Stimulated activated CD8-positive, alpha-beta memory T cell treated with anti-CD3 and anti-CD28 coated beads, Interleukin-2, amount 100 ng/mL, for 1 hour (primary cell): ENCODE measurements at places on chromosomes 12 and 14.

DNA sequence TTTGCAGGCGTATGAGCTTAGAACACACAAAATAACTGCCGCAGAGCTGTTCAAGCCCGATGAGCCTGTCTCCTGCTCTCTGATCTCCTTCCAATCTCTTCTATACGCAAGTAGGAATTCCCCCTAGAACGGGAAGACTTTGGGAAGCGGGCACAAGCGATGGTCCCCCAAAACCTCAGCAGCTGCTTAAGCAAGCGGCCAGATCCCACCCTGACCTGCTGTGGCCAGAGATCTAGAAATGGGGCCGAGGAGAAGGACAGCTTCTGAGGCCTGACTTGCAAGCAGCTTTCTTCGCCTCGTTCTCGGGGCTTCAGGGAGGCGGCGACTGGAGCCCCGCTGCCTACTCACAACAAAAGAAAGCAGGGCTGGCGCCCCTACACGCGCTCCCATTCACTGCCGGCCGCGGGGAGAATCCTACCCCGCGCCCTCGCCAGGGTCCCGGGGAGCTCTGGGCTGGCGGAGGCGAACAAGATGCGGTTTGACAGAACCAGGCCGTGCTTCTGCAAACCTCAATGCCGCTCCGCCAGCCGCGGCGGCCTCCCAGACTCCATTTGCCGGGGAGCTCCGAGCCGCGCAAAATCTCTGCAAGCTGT, 922 bp downstream of the TBX5 start:
- DNase-seq: no peak

DNA sequence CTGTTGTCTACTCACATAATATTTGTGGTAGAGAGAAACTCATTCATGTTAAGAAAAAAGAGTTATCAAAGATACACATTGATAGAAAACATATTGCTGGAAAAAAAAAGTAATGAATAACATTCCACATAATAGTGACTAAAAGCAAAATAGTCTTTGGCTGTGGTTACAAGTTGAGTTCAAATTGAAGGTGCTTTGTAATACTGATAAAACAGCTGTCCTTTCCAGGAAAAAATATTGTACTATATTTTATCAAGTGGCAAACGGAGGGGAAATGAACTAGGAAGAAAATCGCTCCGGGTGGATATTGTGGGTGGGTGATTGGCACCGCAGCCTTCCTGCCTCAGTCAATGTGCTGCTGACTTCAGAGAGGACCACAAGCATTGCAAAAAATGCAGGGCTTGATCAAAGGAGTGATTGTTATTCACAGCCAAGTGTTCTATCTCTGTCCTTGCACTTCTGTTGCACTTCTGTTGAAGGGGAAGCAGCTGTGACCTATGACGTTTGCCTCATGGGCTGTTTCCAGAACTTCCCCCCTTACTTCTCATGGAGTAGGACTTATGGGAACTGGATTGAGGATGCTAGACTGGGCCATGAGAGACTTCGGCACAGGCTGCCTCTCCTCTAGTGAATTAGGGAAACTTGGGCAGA, 114.4 kb downstream of the VRK1 start:
- no peak for DNase-seq

- no peak for DNase-seq
These were observed 41.5 kb downstream of the SNAPC1 start for GRCh38 chr14:61803755-61804154.

DNA sequence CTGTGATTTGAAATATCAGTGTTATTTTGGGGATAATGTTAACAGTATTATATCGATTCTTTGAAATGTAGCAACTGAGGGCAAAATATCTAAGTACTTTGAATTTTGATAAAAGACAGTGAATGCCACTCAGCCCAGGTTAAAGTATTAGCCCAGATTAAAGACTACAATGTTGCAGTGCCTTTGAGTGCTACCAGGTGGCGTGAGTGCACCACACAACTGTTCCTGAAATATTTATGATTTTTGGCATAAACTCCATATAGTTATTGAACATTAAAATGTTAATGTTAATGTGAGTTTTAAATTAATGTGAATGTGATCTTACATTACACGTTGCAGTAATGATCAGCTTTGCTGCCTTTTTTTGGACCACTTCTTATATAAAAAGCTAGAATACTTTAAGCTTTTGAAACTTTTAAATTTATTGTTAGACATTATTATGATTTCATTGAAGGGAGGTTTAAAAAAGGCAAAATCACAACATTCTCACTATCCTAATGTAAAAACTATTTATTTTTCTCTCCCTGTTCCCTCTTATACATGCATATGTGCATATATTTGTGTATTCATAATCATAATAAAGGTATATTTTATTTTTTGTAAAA, 22.5 kb downstream of the MRPS35 start:
- DNase-seq: no peak
